H9 (cell line): ENCODE measurements at places on chromosomes 11 and 22.

- DNase-seq = no peak
These were observed 35.0 kb upstream of the SLC35C1 start for GRCh38 chr11:45769960-45770359.

- DNase-seq = no peak
These were observed 17.1 kb upstream of the TPH1 start for GRCh38 chr11:18063125-18063524.

DNA sequence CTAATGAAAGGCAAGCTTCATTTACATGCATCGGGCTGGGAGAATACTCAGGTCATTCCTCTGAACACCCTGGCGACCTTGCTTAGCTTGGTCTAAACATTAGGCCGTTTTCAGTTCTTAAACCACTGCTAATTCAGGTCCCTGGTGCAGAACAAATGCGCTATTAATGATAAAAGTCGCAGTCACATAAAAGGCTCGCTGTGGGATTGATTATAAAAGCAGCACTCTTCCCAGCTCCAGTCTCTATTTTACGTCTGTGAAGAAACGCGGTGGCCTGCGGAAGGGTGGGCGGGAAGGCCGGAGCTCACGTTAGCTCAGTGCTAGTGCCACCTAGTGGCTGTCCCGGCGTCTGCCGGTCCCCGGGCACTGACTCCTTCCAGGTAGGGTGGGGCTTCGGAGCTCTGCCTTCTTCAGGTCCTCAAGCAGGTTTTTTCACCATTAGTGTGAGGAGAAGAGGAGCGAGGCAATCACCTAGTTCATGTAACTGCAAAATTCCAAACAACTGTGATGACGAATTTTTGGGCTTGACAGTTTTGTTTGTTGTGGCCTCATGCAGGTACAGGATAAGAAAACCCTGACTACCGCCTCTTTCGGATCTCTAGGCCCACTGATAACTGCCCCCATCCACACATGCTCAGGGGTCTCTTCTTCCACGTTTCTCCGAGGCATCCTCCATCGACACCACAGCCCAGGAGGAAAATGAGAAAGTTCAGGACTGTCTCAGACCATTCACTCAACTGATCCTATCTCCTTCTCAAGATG lies 66.5 kb upstream of the CLMP start:
- DNase-seq = peak; percentile 92

DNA sequence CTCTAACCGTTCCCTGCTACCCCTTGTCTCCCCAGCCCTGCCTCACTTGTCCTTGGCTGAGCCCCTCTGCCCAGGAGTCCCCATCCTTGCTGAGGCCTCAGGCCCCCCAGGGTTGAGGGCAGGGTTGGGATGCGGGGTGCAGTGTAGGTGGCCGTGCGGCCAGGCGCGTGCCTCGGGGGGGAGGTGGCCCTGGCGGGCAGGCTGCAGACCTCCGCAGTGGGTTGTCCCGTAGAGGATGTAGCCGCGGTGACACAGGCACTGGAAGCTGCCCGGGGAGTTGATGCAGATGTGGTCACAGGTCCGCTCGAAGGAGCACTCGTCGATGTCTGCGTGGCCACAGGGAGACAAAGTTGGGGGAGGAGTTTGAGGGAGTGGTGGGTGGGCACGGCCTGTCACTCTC lies 41.9 kb upstream of the TTLL12 start:
- DNase-seq = peak; percentile 42

- DNase-seq = peak; percentile 77
These were observed 51.7 kb upstream of the PRODH start for GRCh38 chr22:18987765-18988164.

DNA sequence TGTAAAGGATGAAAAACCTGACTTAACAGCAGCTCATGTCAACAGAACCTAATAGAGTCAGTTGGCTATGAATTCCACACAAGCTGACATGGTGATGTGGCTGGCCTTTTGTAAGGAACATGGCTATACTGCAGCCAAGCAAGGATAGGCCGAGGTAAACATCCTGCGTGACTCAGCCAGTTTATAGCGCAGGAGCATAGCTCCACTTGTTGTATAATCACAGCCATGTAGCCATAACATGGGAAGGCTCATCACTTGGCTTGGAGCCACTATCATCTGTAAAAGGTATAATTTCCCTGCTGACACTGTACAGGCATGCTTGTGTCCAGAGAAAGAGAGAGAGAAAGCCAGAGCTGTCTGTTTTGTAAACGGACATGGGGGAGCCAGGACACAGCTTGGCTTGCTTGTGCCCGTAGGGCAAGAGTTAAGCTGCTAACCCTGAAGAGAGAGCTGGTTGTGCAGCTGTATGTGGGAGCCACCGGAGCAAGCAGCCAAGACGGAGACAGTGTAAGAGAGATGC lies 104.4 kb upstream of the PLET1 start:
- DNase-seq = no peak
